ENCODE measurements at places on chromosomes 1 and 21.

GRCh38 chr1:93631626-93632365 is 49.8 kb downstream of the BCAR3 start:
- no peak for DNase-seq

DNA sequence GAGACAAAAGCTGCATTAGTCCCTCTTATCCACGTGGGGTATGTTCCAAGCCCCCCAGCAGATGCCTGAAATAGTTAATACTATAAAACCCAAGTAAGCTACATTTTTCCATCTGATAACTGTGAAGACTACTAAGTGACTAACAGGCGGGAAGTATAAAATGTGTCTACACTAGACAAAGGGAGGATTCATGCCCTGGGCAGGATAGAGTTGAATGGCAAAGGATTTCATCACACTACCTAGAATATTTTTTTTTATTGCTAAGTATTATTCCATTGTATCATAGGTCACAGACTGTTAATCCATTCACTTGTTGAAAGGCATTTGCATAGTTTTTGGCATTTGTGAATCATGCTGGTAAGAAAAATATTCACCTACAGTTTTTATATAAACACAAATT is 26.4 kb upstream of the CFHR4 start:
- DNase-seq, result no peak

DNA sequence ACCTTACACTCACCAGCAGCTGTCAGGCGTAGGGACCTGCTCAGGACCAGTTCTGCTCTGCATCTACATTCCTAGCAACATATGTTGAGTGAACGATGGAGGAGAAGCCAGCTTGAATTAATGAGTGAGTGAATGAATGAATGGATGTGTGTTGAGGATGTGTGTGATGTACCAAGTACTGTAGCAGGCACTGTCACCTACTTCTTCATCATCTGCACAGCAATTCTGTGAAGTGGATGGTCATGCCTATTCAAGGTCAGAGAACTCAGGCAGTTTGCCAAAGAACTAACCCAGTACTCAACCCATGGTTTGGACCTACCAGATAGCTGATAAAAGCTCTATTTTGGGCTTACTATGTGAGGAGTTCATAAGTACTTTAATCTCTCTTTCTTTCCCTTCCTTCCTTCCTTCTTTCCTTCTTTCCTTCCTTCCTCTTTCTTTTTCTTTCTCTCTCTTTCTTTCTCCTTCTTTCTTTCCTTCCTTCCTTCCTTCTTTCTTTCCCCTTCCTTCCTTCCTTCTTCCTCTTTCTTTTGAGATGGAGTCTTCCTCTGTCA is 56.9 kb downstream of the ATP1A1 start:
- no peak for DNase-seq

DNA sequence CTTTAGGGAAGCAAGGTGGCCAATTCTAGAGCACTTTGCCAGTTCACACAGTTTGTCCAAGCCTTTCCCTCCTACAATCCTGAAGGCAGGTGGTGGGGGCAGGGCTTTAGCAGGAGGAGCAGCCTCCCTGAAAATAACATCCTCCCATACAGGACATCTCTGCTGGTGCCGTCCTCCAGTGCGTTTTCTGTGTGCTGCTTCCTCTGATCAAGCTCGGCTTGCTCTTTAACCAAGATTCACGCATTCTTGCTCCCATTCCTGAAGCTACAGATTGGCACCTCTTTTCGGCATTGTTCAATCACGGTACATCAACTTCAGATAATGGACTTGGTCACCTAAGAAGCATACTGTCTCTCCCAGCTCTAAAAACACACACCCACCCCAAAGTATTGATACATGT is 7.5 kb upstream of the DPT start:
- no peak for DNase-seq

- no peak for DNase-seq
These were observed 217.2 kb upstream of the NFIA start for GRCh38 chr1:60865166-60865565.

DNA sequence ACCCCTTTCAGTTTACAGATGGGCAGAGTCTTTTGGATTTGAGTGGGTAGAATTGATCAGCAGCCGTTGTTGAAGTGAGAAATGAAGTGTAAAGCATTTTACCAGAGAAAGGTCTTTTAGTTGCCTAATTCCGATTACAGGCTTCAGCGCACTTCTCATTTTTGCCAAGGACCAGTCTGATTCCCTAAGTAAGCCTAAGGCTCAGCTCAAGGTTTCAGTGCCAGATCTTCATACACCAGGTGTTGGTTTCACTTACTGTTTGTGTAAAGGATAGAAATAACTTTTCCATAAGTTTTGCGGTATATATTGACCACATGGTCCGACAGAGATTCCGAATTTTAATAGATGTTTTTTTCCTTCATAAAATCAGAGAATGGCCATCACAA is 83.9 kb upstream of the BMP8A start:
- DNase-seq, result no peak

- no peak for DNase-seq
These were observed 193.7 kb upstream of the OLFM3 start for GRCh38 chr1:102190429-102190828.

DNA sequence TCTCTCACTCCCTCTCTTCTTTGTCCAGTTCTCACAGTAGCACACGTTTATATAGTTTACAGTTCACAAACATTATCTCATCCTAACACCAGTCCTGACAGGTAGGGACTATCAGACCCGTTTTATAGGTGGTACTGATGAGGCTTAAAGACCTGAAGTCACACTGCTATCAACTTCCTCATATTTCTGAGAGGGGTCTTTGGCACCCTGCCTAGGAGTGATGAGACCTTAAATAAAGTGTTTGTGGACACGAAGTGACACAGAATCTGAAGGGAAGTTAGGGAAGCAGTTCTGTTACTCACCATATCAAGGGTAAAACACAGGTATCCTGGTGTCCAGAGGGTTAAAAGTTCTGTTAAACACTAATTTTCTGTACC is 590 bp upstream of the TACSTD2 start:
- no peak for DNase-seq

GRCh38 chr1:90114521-90115141 is 119.7 kb downstream of the ZNF326 start:
- no peak for DNase-seq

Data from activated CD8-positive, alpha-beta memory T cell treated with anti-CD3 and anti-CD28 coated beads for 1 hour (primary cell).